Activated CD8-positive, alpha-beta memory T cell treated with anti-CD3 and anti-CD28 coated beads for 1 hour (primary cell): ENCODE measurements at places on chromosomes 12 and 14.

- no peak for DNase-seq
Observed at GRCh38 chr14:59117754-59118528, 70.5 kb upstream of the DAAM1 start.

GRCh38 chr12:75859868-75860267, 171.7 kb downstream of the PHLDA1 start:
- DNase-seq, result no peak

GRCh38 chr14:56587701-56588100, 8.1 kb downstream of the TMEM260 start:
- no peak for DNase-seq

- no peak for DNase-seq
Observed at GRCh38 chr14:87990682-87991081, 2.3 kb downstream of the GALC start.

GRCh38 chr14:55228261-55228660, 36.9 kb upstream of the DLGAP5 start:
- DNase-seq, result no peak

- no peak for DNase-seq
Observed at GRCh38 chr12:51985154-51985835, 21.5 kb upstream of the TAMALIN start.

DNA sequence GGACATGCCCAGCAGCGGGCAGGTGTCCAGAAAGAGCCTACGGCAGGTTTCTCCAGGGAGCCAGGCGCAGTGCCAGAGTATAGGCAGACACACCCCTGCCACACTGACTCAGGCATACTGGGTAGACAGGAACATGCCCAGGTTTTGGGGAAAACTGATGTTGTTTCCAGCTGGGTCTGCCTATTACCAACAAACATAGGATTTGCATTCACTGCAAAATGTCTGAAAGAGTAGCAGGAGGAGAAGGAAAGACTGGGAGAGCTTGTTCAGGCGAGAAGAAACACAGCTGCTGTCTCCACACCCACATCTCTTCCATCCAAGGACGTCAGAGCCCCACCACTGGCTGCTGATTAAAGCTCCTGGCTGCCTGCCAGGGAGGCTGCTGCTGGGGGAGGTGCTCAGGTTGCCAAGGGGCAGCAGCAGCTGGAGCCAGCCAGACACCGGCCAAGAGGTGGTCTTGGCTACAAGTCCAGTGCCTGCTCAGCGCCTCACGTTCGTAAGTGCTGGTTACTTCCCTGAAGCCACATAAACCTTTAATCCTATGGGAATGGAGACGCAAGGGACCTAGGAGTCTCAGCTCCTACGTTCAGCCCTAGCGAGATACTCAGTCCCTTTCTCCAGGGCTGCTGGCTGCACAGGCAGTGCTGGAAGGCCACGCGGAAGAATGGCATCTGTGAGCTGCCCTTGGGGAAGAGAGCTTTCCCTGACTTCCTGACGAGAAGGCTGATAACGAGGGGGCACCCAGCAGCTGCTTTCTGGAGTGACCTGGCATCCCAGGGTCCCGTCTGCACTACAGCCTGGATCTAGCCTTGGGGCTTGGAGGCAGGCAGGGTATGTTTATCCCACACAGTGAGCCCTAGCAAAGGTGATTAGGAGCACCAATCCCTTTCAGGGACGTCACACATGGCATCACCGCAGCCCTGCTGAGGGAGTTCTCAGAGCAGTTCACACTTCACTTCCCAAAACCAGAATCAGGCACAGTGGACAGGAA, 58.1 kb downstream of the PLEKHG3 start:
- no peak for DNase-seq

DNA sequence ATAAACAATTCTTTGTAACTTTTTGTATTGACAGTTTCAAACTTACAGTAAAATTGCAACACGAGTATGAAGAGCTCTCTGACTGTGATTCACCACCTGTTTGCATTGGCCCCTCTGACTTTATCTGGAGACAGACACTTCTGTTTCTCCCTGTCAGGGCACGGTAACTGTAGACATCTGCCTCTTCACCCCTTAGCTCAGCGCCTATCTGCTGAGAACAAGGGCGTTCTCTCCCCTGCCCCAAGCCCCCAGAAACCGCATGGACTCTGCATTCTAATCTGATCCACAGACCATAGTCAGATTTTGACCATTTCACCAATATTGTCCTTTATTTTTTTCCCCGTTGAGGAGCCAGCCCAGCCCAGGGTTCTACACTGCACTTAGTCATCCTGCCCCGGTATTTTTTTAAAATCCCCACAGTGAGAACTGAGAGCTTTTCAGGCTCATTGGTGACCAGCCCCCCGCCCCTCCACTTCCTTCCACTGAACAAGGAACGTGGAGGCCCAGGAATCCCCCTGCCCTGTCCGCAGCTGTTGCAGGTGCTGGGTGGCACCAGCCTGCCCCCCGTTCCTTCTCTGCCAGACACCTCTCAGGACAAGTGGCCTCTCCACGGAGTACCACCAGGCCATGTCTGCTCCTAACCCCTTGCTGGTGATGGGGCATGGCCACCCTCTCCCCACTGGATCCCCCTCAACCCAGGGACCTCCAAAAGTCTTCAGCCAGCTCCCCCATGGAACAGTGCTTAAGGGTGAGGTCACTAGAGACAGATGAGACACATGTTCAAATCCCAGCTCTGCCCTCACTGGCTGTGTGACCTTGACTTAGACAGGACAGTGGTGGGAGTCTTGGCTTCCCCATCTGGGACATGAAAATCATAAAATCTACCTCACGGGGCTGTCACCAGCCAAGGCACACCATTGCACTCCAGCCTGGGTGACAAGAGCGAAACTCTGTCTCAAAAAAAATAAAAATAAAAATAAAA, 11.2 kb downstream of the RHOF start:
- DNase-seq, result no peak

DNA sequence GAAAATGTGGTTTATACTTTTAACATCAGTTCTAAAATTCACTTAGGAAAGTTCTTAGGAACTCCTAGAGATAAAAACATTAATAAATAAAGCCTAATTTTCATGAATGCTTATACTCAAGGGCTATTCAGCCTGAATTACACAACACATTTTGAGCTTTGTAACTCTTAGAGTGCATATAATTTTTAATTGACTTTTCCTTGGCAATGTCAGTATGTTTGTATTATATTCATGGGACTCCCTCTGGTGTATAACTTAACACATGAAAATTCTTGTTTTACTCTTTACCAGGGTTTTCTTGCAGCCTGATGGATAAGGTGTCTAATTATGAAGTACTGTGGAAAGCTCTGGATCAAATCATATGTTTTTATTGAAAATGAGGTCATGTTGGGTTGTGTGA, 150.6 kb upstream of the HMGA2 start:
- DNase-seq, result no peak

- DNase-seq, result no peak
Observed at GRCh38 chr12:124243936-124244335, 51.0 kb upstream of the RFLNA start.
